ENCODE measurements at places on chromosomes 3 and 15. TPM values are rescaled to one million over a fixed set of nuclear protein-coding genes. Genes with fewer than 3 reads are reported as not detected.

The DUOXA2 gene
- total RNA-seq = not detected

The MED12L gene
- 0.23 TPM for total RNA-seq

The FBXW12 gene
- not detected for total RNA-seq

The IMPG2 gene
- 0.76 TPM for total RNA-seq

The SPESP1 gene
- total RNA-seq = 3.0 TPM
